ENCODE measurements at places on chromosomes 6 and 20.

GRCh38 chr20:5688431-5688972, 61.7 kb upstream of the SHLD1 start:
- no peak for DNase-seq

DNA sequence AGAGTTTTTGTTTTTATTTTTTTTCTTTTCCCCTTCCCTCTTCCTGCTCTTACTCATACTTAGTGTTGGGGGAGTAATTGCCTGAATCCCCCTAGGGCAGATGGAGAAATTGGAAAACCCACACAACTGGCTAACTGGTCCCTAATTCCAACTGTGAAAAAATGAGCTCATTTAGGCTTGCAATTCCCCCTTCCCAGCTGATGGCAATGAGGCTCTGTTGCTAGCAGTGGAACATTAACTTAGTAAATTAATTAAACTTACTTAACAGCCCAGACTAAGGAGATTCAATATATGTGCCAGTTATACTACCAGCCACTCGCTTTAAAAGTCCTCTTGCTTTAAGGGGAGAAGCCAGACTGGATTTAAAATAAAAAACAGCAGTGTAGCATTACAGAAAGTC, 76.6 kb downstream of the PKHD1 start:
- DNase-seq: no peak

DNA sequence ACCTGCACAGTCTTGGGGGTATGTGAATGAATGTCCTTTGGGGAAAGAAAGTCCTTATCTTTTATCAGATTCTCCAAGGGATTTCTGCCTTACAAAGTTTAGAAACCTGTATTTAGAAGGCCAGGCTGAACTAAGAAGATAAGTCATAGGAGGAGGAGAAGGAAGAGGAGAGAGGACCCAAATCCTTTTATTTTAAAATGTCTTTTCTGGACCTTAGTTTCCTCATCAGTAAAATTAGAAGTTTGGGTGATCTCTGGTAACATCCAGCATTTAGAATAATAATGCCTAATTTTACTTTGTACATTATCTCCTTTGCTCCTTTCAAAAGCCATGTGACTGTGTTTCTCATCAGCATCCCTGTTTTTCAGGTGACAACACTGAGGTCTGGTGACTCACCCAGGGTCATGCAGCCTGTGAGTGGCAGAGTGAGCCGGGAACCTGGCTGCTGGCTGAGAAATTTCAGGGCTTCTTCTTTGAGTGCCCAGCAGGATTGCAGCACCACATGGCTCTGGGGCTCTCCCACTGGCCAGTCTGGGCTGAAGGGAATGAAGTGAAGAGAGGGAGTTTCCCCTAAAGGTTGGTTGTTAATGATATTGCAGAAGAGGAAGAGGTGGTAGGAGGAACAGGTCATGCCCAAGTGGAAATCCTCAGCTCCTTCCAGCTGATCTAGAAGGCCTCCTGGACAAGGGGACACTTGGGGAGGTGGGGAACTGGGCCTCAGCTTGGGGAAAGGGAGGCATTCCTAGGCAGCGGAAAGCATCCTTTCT, 34.0 kb downstream of the VEGFA start:
- no peak for DNase-seq

DNA sequence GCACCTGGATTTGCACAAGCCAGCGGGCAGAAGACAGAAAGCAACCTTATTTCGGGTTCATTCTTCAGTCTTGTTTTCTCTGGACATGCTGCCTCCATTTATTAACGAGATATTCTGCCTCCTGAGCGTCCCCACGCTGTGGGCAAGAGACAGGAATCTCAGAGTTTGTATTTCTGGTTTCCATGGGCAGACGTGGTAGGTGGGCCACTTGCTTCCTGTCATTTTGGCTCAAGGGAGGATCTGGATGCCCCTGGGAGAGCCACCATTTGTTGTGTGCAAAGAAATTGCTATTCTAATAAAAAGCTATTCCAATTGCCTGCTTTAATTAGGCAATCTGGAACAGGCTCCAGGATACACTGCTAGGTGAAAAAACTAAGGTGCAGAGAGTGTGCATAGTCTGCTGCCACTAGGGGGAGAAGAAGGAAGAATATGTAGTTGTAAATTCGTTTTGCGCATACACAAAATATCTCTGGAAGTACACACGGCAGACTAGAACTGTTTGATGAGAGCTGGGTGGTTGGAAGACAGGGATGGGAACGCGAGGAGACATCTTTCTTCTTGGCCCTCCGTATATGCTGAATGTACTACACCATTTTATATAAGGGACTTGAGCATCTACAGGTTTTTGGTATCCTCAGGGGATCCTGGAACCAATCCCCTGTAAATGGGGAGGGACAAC, 30.1 kb upstream of the SLC16A10 start:
- DNase-seq: no peak

DNA sequence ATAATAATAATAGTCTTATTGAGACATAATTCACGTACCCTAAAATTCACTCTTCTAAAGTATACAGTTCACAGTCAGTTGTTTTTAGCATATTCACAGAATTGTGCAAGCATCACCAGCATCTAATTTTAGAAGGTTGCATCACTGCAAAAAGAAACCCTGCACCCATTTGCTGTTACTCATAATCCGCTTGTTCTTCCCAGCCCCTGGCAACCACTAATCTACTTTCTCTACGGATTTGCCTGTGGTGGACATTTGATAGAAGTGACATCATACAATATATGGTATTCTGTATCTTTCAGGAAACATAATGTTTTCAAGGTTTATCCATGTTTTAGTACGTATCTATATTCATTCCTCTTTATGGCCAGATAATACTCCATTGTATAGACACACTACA, 41.5 kb upstream of the FAM184A start:
- DNase-seq: no peak

DNA sequence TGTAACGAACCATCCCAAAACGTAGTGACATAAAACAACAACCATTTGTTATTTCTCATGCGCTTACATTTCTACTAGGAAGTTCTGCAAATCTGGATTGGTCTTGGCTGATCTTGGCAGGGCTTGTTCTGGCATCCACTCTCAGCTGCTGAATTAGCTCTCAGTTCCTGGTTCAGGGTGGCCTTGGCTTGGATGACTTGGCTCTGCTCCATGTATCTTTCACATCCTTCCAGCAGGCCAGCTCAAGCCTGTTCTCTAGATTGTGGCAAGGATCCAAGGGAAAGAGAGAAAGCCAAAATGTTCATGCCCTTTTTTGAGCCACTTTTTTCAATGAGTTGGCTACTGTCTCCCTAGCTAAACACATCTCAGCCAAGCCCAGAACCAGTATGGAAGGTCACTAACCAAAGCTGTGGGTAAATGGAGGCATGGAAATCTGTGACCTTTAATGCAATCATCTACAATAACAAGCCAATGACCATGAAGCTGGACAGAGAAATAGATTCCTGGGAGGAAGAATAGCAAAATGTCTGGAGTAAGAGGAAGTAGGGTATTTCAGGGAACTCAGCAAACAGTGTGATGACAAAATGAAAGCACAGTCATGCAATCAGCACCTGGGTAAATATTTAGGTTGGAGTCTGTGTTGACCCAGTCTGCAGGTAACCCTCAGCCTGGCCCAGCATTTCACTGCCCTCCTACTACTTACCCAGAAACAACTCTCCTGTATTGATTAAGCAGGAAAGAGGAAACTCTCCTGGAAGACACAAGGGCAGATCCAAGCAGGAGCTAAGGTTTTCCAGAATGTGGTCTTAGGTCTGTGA, 32.7 kb upstream of the SNAP25 start:
- no peak for DNase-seq

- no peak for DNase-seq
Measured at GRCh38 chr6:144343701-144344428, 58.7 kb downstream of the UTRN start.

GRCh38 chr20:45320948-45321595, 13.0 kb upstream of the MATN4 start:
- DNase-seq: no peak

GRCh38 chr20:37669062-37669772, 24.6 kb upstream of the CTNNBL1 start:
- DNase-seq: no peak

- DNase-seq: no peak
Measured at GRCh38 chr6:77097940-77098339, 365.4 kb downstream of the HTR1B start.

GRCh38 chr6:4185419-4185818, 50.0 kb upstream of the ECI2 start:
- no peak for DNase-seq

- no peak for DNase-seq
Measured at GRCh38 chr20:24597051-24597450, 127.6 kb downstream of the SYNDIG1 start.

GRCh38 chr6:80607811-80608391, 501.4 kb downstream of the BCKDHB start:
- no peak for DNase-seq

- no peak for DNase-seq
Measured at GRCh38 chr6:150617062-150617461, 17.4 kb downstream of the PLEKHG1 start.

GRCh38 chr20:34299556-34300255, 3.4 kb downstream of the AHCY start:
- no peak for DNase-seq

DNA sequence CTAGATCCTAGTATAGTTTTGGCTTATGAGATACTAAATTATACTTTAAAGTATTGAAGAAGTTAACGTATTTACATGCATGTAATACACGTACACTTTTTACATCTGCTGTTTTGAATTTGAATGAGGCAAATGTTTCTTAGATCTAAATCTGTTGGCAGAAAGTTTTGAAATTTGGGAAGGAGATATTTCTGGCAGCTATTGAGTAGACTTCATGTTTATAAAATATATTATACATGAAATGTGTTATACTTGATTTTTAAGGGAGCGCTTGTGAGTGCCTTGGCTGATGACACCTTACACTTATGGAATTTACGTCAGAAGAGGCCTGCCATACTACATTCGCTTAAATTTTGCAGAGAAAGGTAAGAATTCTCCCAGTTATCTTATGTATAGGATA, 34.7 kb downstream of the STXBP5 start:
- DNase-seq: no peak

- DNase-seq: no peak
Measured at GRCh38 chr6:33856655-33857054, 52.9 kb upstream of the MLN start.

- DNase-seq: no peak
Measured at GRCh38 chr20:20480126-20480525, 112.2 kb downstream of the INSM1 start.
